ENCODE measurements at places on chromosomes 13 and 19.

DNA sequence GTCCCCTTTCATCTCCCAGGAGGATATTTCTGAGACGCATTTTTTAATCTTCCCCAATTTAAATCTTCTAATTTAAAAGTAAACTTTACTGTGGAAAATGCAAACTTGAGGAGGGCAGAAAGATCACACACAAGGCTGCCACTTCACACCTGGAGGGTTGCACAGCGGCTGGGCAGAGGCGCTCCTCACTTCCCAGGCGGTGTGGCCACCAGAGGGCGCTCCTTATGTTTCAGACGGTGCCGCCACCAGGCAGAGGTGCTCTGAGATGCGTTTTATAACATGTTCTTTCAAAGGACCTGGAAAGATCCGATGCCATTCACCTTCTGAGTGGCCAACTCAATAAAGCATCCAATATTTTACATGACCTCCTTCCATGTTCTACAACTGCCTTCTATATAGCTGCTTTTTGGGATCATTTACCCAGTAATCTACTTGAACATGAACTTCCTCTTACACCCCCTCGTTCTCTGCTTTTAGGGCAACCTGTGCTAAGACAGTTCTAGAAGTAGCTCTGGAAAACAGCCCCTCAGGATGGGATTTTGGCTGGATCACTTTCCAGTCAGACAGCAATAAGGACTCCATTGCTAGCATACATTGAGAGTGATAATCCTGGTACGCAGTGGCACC is 14.8 kb upstream of the MTUS2 start:
- H3K27ac ChIP-seq = no peak overlapping the region
- H3K36me3 ChIP-seq = no peaks in the 10 kb centered on the region
- no peak overlapping the region for H3K4me3 ChIP-seq
- no peaks in the 10 kb centered on the region for H3K4me1 ChIP-seq
- H3K27me3 ChIP-seq = no peaks in the 10 kb centered on the region

DNA sequence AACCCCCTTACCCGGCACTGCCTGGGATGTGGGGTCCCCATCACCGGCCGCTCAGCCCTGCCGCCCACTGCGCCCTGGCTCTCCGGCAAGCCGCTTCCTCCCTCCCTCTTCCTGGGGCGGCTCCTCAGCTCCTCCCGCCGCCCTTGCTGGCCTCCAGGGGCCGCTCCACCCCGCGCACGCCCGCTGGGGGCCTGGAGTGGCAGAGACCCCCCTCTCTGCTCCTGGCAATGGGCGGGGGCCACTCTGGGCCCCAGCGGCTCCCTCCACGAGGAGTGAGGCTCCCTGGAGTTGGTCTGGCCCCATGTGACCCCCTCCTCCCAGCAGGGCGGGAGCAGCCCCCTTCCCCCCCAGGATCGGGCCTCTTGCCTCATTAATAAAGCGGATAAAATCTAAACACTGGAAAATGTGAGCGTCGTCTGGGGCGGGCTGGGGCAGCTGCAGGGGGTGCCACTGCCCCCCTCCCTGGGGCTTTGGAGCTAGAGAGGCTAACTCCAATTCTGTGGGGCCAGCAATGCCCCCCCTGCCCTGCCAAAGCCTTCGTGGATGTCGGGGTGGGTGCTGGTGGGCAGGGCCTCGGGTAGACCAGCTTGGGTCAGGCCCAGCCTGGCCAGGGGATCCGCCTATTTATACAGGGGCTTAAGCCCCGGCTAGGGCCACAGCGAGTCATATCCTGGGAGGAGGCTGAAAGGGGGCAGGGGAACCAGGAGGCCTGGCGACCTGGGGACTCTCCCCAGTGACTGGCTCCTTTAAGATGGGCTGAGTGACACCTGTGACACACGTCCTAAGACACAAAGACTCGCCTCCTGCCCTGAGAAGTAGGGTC is at the start of gene PTGER1:
Gene PTGER1, minus strand, starts transcription at position 104 of the 823 bp plus-strand sequence. CDS start 1,034 bp downstream, outside the sequence.
- H3K27me3 ChIP-seq = peaks cover 5% of the 10 kb centered on the region
- no peak within 1 kb of the TSS for H3K27ac ChIP-seq
- H3K4me3 ChIP-seq = no peak within 1 kb of the TSS

- no peak overlapping the region for H3K4me3 ChIP-seq
- no peaks in the 10 kb centered on the region for H3K27me3 ChIP-seq
- H3K27ac ChIP-seq = no peak overlapping the region
Measured at GRCh38 chr13:81199956-81200355, 859.0 kb upstream of the SPRY2 start.

DNA sequence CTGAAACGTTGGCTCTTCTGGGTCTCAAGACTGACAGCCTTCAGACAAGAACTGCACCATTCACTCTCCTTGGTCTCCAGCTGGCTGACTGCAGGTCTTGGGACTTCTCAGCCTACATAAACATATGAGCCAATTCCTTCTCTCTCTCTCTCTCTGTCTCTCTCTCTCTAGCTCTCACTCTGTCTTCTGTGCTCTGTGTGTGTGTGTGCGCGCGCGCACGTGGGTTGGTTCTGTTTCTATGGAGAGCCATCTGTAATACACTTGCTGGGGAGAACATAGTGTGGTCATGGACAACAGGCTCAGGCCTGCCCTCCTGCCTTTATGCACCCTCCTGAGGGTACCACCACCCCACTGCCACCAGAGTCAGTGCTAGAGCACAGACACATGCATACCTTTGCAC is 13.7 kb upstream of the SERPINE3 start:
- H3K36me3 ChIP-seq = no peaks in the 10 kb centered on the region
- no peak overlapping the region for H3K27ac ChIP-seq
- H3K4me3 ChIP-seq = no peak overlapping the region
- no peak for DNase-seq

DNA sequence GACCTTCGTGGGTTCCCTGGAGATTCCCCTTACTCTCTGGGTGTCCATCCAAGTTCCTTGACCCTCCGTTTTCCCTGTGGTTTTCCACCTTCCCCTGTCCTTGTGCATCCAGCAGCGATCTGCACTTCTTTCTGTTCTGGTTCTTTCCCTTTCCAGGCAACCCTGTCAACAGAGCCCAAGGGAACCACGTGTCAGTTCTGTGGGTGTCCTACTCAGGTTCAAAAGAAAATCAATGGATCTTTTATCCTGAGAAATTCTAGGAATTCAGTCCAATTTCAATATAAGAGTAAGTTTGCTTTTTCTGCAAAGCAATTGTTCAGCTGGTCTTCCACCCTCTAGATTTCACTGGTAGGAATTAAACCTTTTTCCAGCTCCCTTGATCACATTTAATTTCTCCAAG is 1394.8 kb upstream of the SLC10A2 start:
- no peaks in the 10 kb centered on the region for H3K27me3 ChIP-seq
- H3K4me3 ChIP-seq = no peak overlapping the region
- no peak overlapping the region for H3K27ac ChIP-seq
- H3K4me1 ChIP-seq = no peaks in the 10 kb centered on the region
- H3K36me3 ChIP-seq = no peaks in the 10 kb centered on the region

DNA sequence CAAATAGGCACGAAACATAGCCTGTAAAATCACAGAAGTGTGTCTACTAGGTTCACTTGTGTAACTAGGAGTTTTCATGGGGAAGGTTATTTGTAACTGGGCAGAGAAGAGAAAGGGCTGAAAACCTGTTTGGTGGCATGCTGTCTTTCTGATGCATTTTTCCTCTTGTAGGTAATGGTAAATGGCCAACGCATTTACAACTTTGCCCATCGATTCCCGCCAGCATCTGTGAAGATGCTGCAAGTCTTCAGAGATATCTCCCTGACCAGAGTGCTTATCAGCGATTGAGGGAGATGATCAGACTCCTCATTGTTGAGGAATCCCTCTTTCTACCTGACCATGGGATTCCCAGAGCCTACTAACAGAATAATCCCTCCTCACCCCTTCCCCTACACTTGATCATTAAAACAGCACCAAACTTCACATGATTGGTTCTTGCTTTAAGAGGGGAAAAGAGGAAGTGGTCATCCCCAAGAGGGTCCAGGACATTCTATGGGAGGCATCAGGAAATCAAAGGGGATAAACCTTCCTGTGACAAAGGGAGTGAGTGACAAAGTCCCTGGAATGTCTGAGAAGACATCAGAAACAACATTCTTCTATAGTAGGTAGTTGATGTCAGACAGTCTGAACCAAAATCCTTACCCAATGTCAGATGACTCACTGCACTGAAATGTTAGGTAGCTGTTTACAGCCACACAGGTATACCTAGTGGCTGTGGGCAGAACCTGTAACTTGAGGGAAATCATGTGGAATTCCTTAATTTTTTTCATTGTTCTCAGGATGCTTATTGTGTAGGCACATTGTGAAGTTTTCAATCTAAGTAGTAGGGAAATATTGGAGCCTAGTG is 5.0 kb downstream of the LGALS14 start:
- no peaks in the 10 kb centered on the region for H3K27me3 ChIP-seq
- H3K4me1 ChIP-seq = peaks cover 50% of the 10 kb centered on the region
- H3K4me3 ChIP-seq = no peak overlapping the region
- H3K27ac ChIP-seq = peak overlapping the region; percentile 68
- H3K36me3 ChIP-seq = no peaks in the 10 kb centered on the region

DNA sequence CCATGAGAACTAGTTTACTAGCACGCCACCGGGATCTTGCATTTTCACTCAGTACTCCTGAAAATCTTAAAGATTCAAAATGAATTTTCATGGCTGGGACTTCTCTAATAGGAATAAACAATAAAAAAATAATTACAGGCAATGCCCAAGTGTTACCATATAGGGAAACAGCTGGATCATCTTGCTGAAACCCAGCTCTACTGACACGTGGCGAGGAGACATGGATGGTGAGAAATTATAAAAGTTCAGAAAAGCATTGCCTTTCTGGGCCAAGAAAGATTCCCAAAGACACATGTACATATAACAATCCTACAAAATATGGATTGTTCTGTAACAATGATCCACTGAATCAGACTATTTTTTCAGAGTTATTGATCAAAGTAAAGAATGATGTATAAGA is 209.3 kb downstream of the RGCC start:
- no peaks in the 10 kb centered on the region for H3K4me1 ChIP-seq
- DNase-seq = no peak
- no peaks in the 10 kb centered on the region for H3K27me3 ChIP-seq
- no peak overlapping the region for H3K4me3 ChIP-seq

GRCh38 chr19:56603829-56604228 is 8.7 kb downstream of the ZNF71 start:
- no peak overlapping the region for H3K27ac ChIP-seq
- H3K27me3 ChIP-seq = no peaks in the 10 kb centered on the region
- H3K4me3 ChIP-seq = no peak overlapping the region
- H3K36me3 ChIP-seq = no peaks in the 10 kb centered on the region

DNA sequence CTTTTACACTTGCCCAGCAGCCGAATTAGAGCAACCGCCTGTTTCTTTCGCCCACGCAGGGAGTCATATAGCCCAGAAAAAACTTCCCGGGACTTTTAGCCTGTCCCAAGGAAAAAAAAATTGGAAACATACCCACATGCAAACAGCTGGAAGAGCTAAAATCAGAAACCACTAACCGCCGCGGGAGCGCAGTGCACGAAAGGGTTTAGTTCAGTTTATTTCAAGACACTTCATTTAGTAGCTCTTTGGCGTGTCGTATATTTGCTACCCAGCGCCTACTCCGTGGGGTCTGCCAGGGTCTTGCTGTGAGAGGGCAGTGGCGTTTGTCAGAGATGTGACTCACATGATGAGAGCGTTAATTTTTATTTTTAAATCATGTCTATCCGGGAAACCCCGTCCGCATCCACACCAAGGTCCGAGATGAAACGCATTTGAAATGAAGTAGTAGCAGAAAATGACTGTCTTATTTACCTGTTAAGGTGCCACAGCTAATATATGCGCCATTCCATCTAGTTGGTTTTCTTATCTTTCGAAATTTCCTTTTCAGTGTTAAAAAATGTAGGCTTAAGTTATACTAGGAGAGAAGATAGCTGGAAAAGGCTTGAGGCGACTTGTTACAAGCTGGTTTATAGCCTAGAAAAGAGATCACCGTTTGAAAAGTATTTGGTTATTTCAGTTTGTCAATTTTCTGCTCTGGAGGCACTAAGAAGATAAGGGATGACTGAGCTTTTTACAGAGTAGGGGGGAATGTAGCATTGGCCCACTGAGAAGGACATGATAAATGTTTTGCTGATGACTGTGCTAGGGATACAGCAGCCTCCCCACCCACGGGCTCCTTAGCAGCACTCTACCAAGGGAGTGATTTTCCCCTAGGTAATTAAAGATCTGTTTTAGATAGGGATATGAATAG is 1.7 kb downstream of the KLF5 start:
- no peaks in the 10 kb centered on the region for H3K36me3 ChIP-seq
- H3K27me3 ChIP-seq = peaks cover 4% of the 10 kb centered on the region
- H3K4me3 ChIP-seq = peak overlapping the region; percentile 66
- H3K27ac ChIP-seq = no peak overlapping the region
- DNase-seq = no peak

GRCh38 chr19:31498781-31499180 is 149.5 kb upstream of the TSHZ3 start:
- H3K27ac ChIP-seq = no peak overlapping the region
- H3K4me1 ChIP-seq = no peaks in the 10 kb centered on the region
- no peak overlapping the region for H3K4me3 ChIP-seq
- H3K27me3 ChIP-seq = no peaks in the 10 kb centered on the region

- no peaks in the 10 kb centered on the region for H3K27me3 ChIP-seq
- no peak overlapping the region for H3K27ac ChIP-seq
- H3K4me1 ChIP-seq = no peaks in the 10 kb centered on the region
- DNase-seq = no peak
- H3K36me3 ChIP-seq = no peaks in the 10 kb centered on the region
Measured at GRCh38 chr13:97627566-97627965, 193.6 kb downstream of the RAP2A start.

DNA sequence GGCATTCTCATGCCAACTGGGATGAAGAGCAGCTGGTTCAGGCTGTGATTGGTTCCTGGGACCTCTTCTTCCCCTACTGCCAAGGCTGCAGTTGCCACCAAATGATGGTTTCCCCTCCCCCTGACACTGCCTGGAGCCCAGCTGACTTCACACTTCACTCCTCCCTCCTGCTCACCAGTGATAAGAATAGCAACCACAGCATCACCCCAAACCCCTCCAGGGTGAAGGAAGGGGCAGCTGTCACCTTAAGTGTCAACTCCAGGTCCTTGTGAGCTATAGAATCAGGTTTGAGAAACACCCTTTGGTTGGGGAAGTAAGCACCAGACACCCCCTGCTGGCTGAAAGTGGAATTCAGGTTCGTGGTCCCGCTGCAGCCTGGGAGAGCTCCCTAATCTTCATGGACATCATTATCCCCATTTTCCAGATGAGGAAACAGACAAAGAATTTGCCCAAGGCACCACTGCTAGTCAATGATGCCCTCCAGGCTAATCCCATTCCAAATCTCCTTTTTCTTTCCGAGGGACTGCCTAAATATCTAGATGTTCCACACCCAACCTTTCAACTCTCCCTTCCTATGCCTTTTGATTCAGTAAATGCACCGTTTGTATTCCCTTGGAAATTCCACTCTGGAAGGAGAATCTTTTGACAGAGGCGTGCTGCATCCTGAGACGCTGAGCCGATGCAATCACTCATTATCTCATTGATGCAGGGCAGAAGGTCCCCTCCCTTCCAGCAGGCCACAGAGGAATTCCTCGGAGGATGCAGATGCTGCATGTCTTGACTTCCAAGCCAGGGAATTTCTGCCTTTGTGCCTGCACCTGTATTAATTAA is 50.6 kb upstream of the UQCRFS1 start:
- H3K27me3 ChIP-seq = no peaks in the 10 kb centered on the region
- no peak overlapping the region for H3K27ac ChIP-seq
- DNase-seq = no peak
- H3K4me1 ChIP-seq = no peaks in the 10 kb centered on the region
- no peaks in the 10 kb centered on the region for H3K36me3 ChIP-seq

- H3K27me3 ChIP-seq = no peaks in the 10 kb centered on the region
- no peak for DNase-seq
- no peak overlapping the region for H3K27ac ChIP-seq
- peaks cover 9% of the 10 kb centered on the region for H3K4me1 ChIP-seq
- H3K36me3 ChIP-seq = no peaks in the 10 kb centered on the region
Measured at GRCh38 chr19:47523473-47523872, 8.6 kb upstream of the NAPA start.

GRCh38 chr13:95647321-95647720 is 2.8 kb upstream of the DZIP1 start:
- no peak overlapping the region for H3K27ac ChIP-seq
- no peak for DNase-seq
- no peaks in the 10 kb centered on the region for H3K27me3 ChIP-seq
- no peak overlapping the region for H3K4me3 ChIP-seq

Measured in GM12878 (cell line).